Activated naive CD4-positive, alpha-beta T cell (primary cell): ENCODE measurements at places on chromosomes 6 and 20.

DNA sequence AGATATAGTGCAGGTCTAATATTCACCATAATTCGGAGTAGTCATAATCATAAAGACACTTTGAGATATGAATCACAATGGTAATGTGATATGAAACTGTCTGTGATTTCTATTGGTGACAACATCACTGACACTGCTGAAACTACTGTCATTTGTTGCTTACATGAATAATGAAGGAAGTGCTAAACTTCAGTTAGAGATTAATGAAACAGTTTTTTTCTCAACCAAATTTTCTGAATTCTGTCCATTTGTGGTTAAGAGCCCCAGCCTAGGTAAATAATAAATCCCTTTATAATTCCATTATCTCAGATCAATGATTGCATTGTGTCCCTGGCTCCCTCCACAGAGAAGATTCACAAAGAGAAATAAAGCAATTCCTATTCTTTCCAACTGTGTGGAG lies 122.6 kb downstream of the HIVEP2 start:
- DNase-seq: no peak

- no peak for DNase-seq
Measured at GRCh38 chr6:3766214-3766613, 14.7 kb upstream of the PXDC1 start.

- no peak for DNase-seq
Measured at GRCh38 chr6:145841668-145842067, 27.1 kb upstream of the FBXO30 start.

GRCh38 chr6:146028851-146029572 lies at the start of gene GRM1:
Gene GRM1 (plus strand): TSS chr6:146029062. CDS start chr6:146029518, 456 bp downstream.
- DNase-seq: no peak

- no peak for DNase-seq
Measured at GRCh38 chr6:166551754-166552495, 34.6 kb downstream of the RAMACL start.

- DNase-seq: no peak
Measured at GRCh38 chr6:31918069-31918720, 9.3 kb upstream of the C2 start.

GRCh38 chr20:24495266-24495665 lies 25.8 kb downstream of the SYNDIG1 start:
- no peak for DNase-seq

DNA sequence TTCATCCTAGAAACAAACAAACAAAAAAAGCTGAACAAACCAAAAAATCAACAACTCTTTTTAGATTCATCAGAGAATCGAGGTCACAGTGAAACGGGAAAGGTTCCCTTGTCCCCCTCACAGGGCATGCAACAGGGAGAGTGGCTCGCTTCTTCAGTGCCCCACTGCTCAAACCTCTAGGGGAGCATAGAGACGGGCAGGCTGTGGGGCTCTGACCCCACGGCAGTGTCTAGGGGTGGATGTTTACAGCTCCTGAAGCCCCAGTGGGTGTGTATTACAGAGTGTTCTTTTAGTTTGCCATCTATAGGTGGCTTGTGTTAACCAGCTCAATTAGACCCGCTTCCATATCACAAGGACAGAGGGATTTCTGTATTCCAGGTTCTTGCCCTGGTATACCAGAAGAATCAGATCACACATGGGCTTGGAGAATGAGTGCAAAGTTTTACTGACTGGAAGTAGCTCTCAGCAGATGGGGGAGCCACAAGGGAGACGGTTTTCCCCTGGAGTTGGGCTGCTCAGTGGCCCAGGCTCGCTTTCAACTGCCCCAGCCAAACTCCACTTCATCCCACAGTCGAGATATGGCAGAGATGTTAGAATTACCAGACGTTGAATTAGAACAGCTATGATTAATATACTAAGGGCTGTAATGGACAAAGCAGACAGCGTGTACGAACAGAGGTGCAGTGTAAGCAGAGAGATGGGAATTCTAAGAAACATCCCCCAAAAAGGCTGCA lies 192.6 kb upstream of the CST7 start:
- no peak for DNase-seq

DNA sequence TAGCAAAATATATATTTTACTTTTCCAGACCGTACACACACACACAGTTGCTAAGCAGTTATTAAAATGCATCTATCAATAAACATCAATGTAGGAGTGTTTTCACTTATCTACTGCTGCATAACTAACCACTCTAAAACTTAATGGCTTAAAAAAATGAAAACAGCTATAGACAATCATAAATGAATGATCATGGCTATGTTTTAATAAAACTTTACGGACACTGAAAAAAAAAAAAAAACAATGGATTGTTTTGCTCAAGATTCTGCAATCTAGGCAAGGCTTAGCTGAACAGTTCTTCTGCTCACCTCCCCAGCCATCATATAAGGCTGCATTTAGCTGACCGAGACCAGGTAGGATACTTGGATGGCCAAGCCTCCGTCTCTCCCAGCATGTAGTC lies 125.4 kb upstream of the CCDC28A start:
- DNase-seq: no peak

- no peak for DNase-seq
Measured at GRCh38 chr20:38139156-38139912, 25.7 kb downstream of the TGM2 start.

- DNase-seq: no peak
Measured at GRCh38 chr6:99350573-99350972, 1.1 kb upstream of the FAXC start.

DNA sequence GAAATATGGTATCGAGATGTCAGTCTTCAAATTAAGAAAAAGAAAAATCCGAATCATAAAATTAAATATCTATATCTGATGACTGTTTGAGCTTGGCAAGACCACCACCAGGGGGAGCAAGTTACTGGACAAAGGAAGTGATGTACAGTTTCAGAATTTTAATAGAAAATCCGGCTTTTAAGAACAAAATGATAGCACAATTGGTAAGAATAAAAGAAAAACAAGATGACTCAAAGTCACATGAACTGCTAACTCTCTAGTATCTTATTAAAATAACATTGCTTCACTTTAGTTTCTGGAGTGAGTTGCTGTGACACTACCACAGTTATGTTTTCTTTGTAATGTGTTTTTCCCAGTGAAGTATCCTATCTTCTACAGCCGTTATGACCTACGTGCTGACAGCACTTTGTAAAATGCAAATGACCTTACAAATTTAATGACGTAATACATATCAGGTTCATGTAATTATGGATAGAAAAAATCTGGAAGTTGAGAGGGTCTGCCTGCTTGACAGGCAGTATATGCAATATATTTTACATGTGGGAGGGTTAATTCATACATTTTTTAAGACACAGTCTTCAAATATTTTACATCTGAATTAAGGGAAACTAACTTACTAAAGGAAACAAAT lies 405.3 kb upstream of the HS3ST5 start:
- no peak for DNase-seq

DNA sequence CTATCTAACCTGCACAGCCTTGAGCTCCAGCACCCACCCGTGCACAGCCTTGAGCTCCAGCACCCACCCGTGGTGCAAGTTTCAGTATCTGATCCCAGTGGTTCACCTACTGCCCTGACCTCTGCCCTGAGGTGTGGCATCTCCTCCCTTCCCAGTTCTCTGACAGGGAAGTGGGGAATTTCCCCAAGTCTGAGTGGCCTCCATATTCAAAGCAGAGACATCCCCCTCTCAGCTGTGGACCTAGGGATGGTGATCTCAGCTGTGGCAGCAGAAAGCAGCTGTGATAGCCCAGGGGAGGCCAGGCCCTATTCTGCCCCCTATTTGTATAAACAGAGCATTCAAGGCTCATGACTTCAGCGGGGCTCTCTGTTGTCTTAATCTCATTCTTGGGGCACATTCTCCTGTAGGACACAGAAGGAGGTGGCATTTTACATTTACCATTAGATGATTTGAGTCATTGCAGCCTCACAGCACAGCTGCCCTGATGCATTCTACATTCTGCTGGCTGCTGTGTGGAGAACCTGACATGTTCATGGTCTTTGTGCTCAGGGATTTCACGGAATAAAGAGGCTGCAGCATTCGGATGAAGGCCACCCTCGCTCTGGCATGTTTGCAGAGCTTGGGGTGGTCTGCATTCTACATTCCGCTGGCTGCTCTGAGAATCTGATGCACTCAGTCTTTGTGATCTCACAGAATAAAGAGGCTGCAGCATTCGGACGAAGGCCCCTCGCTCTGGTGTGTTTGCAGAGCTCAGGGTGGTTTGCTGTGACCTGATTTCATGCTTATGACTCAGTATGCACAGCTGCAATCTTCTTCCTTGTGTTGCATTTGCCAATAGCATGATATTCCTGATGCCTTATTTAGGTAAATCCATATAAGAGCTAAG lies 16.9 kb downstream of the GPR31 start:
- no peak for DNase-seq

DNA sequence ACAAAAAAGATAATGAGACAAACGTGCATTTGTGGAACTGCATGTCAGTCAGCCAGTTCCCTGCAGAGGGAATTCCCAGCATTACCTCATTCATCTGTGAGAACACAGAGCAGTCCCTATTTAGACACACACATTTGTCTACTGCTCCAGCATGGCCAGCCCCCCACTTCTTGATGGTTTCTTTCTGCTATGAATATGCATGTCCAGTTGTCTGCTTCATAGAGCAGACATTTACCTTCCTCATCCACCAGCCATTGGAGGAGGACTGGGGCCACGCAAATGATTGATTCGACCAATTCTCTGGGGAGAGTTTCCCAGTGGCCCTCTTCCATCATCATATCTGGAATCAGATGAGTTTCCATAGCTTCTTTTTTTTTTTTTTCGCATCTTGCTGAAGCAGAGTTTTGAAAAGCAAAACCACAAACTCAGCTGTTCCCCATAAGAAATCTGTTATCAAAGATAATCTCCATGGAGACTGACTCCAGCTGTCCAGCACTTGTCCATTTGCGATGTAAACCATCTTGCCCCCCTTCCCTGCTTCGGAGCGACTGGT lies 11.8 kb downstream of the ENPP1 start:
- DNase-seq: no peak

DNA sequence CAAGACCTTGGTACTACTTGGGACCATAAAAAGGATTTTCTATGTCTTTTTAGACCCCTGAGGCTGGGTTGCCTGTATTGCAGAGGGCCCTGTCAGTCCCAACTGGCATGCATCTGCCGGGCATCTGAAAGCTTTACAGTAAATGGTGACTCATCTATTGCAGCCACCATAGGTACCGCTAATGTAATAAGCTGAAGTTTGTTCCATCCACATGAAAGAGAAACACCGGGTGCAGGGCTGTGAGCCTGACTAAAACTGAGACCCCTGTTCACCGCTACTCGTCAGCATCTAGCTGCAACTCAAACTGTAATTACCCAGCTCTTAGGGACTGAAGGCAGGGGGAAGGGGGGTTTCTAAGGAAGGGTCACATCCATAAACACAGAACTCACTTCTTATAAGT lies 49.5 kb downstream of the TRERF1 start:
- DNase-seq: no peak

GRCh38 chr6:105815661-105816555 lies 270.2 kb upstream of the PRDM1 start:
- no peak for DNase-seq

- DNase-seq: no peak
Measured at GRCh38 chr6:75855052-75855451, 106.0 kb downstream of the MYO6 start.

DNA sequence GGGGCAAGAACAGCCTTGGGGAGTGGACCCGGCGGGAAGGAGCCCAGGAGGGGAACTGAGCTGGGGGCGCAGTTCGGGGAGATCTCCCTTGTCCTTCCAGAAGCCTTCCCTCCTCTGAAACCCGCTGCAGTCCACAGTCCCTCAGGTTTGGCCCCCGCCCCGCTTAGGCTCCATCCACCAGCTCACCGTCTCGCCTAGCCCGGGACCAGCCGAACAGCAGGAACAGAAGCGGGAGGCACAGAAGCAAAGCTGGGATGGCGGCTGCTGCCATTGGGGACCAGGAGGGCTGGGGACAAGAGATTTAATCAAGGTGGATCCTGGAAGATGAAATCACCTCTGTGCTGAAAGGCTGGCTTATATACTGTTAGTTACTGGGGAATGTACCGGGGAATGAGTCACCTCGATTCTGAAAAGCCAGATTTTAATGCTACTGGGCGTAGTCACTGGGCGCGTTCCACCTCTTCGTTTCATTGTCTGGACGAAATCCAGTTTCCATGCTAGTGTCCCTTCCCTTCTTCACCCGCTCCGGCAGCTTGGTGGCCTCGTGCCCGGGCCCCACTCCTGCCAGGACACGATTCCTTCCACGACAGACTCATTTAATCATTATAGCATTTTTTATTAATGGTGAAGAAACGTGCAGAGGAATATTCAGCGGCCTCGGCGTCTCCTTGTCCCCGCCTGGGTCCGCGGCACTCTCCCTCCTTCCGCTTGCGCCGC lies at the start of gene RAET1L:
RAET1L (minus strand) TSS at position 332 of the 717 bp plus-strand sequence; CDS start at position 271, 61 bp downstream.
- no peak for DNase-seq

DNA sequence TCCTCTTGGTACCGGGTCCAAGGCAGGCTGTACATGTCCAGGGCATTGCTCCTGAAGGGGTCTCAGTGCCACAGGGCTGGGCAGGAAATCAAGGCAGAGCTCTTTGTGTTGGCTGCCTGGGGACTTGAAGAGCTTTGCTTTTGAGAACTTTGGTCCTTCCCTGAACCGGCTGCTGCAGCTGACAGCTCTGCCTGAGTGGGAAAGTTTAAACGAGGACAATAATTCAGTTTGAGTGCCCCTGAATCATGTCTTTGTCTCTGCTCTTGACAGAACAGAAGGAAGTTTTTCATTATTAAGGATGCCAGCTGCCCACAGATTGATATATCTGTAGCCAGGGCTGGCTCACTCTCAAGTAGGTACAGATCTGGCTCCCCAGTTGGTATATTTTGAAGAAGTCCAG lies 56.1 kb downstream of the ANKRD6 start:
- DNase-seq: no peak

- DNase-seq: no peak
Measured at GRCh38 chr20:16313917-16314316, 259.3 kb downstream of the KIF16B start.

- DNase-seq: no peak
Measured at GRCh38 chr6:3228046-3228671, 706 bp upstream of the TUBB2B start.

- no peak for DNase-seq
Measured at GRCh38 chr6:113018351-113019151, 671.4 kb downstream of the RFPL4B start.

DNA sequence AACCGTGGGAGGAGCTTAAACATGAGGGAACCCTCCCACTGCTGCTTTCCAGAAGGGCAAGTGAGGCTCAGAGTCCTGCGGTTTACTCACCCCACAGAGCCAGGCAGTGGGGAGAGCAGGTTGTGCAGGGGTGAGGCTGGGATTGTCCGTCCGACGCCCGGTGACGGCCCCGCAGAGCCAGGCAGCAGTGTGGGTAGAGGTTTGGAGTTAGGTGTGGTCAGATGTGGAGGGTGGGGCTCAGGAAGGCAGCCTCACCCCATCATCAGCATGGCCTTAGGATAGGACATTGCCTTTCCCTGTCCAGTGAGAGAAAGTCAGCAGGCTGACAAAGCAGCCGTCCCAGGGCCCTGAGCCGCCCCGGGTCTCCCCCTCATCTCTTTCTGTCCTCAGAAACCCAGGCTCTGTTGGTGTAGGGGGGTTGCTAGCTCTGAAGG lies 234.6 kb downstream of the DLL1 start:
- DNase-seq: no peak

GRCh38 chr6:145749632-145750031 lies 14.3 kb upstream of the EPM2A start:
- no peak for DNase-seq

- no peak for DNase-seq
Measured at GRCh38 chr20:45359406-45360148, 3.4 kb upstream of the SYS1 start.

GRCh38 chr20:35316086-35316485 lies 23.9 kb upstream of the FAM83C start:
- DNase-seq: no peak
